ENCODE measurements at places on chromosomes 16 and 17. TPM values are rescaled to one million over a fixed set of nuclear protein-coding genes. Genes with fewer than 3 reads are reported as not detected.

Gene SLC9A5
- total RNA-seq: not detected

DNA sequence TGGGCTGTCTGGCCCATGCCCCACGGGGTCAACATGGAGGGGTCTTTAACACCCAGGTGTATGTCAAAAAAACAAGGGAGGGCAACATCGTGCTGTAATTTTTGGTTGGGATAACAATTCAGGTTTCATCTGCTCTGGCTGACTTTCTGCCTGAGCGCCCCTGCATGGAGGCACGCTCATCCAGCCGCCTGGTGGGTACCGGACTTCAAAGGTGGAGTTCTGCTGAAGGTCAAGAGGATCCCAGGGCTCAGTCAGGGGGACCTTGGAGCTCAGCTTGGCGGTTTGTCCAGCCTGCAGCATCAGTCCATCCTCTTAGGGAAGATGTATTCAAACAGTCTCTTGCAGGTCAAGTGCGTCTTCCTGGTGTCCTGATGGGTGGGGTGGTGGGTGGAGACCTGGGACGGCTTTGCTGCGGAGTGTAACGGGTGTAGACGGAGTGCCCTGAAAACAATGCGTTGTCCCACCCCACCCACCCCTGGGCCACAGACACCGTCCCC, 5.4 kb upstream of the SGF29 start:
- no peak for DNase-seq

DNA sequence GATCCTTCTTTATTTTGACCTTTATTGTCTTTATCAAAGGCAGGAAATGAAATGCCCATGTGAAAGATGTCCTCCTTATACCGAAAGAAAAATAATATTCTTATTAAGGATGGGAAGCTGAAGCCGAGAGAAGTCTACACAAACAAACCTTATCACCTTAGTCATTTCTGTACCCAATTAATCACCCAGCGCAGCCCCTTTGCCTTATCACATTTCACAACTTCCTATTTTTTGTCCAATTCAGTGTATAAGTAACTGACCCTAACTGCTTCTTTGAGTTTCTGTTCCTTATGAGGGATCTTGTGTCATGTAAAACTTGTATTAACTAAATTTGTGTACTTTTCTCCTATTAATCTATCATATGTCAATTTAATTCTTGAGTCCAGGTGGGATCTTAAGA, 16.4 kb upstream of the CCL23 start:
- no peak for DNase-seq

GRCh38 chr17:79243996-79244395, 169.4 kb downstream of the ENGASE start:
- DNase-seq: no peak

DNA sequence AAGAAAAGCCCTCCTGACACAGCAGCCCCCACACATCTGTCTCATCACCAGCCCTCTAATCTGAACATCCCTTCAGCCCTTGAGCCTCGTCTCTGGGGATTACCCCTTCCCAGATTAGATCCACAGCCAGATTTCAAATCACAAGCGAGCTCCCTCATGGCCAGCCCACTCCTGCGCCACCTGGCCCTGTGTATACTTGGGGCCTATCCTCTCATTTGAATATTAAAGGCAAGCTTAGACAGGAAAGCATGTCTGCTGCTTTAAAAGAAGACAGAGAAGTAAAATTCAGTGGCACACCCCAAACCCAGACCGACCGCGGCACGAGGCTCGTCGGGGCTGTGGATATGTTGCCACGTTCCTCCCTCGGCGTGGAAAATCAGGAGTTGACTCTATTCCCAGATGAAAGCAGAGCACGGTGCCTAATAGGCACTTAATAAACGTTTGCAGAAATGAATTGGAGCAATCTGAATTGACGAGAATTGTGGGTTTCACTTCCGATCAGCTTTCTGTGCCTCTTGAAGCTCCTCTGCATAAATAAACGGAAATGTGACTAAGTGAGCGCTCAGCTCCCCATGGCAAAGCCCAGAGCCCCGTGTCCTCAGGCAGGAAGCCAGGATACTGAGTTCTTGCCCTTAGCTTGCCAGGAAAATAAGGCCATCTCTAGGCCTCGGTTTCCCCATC, 108.0 kb downstream of the CCDC182 start:
- no peak for DNase-seq

DNA sequence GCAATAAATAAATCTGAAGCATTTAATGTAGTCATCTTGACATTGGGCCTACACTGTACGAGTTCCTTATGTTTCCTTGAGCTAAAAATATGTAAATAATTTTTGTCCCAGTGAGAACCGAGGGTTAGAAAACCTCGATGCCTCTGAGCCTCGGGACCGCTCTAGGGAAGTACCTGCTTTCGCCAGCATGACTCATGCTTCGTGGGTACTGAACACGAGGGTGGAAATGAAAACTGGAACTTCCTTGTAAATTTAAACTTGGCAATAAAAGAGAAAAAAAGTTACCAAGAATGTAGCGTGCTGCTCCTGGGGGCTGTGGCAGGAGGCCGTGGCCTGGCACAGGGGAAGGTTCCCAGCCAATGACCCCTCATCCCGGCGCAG, 74.1 kb downstream of the SOCS1 start:
- no peak for DNase-seq

- no peak for DNase-seq
These were observed 31.6 kb downstream of the TEKT5 start for GRCh38 chr16:10663146-10663545.
